ENCODE measurements at places on chromosomes 4 and X.

GRCh38 chr4:135552131-135552530, 1350.5 kb upstream of the PABPC4L start:
- no peak for DNase-seq

DNA sequence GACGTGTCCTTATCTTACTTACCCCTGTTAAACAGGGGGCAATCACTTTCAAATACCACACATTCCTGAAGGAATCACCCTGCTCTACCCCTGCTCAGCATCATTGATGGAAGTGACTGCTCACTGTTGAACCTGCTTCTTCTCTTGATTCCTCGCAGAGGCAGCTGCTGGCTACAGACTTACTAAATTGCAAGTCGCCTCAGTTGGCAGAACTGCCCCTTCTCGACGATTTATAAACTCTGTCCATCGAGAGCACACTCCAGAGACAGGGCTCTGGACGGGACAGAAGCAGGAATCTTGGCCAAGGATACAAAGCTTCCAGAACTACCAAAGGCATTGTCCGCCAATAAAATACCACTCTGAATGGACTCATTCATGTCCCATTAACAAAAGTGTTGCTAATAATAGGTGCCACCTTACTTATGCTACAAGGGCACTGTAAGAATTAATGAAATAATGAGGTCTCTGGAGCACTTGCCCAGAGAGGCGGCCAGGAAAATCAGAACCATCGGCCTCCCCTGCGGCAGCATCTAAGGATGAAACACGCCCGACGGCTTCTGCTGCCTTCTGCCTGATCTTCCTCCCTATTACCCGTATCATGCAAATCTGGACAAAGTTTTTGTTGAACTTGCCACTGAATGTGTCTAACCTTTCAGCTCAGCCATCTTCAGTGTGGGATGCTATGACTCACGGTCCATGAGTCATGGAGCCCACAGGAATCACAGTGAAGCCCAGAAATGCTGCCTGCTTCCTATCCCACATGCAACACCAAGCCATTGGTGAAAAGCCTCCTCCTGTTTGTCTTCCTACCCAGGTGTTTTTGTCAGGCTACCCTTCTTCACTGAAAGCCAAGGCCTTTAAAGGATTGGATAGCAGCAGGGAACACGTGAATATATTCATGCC, 164.9 kb downstream of the MAML3 start:
- DNase-seq: peak; percentile 85

DNA sequence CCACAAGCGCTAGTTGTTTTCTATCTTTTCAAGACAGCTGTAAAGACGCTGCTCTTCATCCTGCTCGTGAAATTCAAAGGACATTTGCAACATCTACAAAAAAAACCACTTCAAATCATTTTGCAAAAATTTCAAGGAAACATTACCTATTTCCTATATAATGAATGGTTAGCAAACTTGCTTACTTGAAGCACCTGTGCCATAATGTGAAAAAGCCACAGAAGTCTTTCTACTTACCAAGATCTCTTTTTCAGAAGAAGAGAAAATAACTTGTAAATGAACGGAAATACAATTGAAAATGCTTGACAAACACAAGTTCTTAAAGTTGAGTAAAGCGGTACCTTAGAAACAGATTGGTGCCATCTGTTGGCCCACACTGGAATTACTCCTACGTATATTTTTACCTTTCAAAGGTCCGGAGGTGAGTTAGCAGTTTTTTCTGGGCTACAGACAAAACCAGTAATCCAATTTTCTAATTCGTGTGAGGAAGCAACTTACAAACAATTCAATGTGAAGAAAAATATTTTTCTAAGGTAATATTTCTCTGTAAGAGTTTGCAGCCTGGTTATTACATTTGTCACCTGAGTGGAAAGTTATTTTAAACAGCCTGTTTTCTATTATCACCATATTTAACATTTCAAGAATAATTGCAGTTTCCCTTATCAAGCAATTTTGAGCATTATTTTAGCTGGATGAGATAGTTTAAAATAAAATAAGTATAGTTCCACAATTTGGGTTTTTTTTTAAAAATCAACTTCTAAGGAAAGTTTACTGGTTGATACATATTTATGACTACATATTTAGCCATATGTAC, at the start of gene TLR6:
Gene TLR6 (minus strand): TSS at position 294 of the 814 bp plus-strand sequence. CDS start 27,344 bp downstream, outside the sequence.
- peak; percentile 58 for DNase-seq

DNA sequence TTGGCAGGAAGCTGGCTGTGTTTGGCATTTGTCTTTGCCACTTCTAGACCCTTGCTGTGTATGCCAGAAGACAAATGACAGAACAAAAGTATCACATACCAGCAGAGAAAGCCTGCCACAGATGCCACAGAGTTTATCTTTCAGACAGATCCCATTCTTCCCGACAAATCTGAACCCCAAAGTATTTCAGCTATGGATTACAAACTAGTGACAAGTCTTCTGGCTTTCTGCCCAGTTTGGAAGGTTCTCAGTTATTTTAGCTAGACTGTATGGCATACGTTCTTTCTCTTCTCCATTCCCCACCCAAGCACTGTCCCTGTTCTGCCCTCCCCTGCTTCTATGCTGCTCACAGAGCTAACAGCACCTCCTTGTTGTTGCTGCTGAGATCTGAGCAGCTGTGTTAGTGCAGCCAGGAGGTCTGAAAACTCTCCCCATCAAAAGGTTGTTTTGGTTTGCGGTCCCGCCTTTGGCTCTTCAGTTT, 236.7 kb downstream of the FRAS1 start:
- DNase-seq: peak; percentile 46

DNA sequence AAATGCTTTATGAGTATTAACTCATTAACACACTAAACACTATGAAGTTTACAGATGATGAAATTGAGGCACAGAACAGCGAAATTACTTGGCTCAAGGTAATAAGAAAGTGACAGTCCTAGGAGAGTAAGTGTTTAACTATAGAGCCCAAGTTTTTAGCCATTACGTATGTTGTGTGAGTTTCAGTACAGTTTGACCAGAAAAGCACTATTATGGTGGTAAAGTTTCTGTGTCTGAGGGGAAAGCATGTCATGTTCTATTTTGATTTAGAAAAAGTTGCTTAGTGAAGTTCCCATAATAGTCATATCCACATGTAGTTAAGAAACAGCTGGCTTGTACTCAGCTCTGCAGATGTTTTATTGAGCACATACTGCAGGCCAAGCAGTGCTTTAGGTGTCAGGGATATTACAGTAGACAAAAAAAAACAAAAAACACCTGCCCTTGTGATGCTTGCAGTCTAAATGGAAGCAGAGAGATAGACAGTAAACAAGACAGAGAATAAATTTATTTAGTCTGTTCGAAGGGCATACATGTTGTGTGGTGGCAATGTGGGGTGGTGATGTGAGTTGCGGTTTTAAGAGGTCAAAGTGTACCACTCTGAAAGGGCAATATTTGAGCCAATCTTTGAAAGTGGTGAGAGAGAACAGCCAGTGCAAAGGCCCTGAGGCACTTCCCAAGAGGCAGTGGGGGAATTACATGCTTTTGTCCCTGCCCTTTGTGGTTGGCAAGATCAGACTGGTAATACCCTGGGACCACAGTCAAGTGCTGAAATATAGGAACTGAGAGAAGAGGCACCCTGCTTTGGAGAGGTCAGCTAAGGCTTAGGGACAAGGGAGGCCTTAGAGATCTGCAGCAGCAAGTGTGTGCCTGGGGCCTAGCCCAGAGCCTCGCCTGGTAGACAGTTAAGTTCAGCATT, 6.2 kb downstream of the TMEM131L start:
- DNase-seq: no peak

DNA sequence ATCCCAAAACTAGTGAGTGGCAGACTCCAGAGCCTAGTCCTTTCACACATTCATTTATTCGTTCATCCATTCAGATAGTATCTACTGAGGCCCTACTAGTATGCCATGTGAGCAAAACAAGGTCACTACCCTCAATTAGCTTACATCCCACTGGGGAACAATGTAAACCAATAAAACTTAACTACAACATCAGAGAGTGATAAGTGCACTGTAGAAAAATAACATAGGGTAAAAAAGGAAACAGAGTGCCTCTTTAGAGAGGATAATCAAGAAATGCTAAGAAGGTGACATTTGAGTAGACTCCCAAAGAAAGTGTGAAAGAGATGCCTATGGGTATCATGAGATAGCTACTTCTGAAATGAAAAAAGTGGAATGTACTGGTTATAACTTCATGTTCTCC, 18.5 kb downstream of the PAPSS1 start:
- no peak for DNase-seq

GRCh38 chr4:54547299-54548097, 110.3 kb upstream of the KIT start:
- DNase-seq: no peak

DNA sequence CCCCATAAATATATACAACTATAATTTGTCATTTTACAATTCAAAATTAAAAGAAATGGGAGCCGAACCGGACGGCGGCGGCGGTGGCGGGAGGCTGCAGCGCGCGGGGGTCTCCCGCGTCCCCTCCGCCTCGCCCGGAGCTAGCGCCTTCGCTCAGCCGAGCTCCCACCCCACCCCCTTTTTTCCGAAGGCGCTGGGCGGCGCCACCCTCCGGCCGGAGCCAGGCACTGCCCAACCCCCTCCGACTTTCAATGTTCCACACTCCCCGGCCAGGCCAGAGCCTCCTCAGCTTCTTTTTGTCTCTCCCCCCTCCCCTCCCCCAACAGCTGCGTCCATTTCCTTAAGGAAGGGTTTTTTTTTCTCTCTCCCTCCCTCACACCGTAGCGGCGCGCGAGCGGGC, 214.1 kb upstream of the GEMIN8 start:
- DNase-seq: no peak

DNA sequence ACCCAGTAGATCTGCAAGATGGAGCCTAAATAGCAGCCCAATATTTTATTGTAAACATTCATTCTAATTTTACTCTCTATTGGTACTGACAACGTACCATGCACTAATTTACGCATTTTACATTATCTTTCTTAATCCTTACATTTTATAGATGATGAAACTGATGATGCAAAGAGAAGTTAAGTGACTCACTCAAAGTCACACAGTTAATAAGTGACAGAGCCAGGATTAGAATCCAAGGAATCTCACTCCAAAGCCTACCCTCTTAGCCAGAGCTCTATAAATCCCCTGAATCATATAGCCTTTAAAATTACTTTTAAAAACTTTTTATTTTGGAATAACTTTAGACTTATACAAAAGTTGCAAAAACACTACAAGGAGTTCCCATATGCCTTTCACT, 37.6 kb downstream of the PHKA1 start:
- DNase-seq: no peak

DNA sequence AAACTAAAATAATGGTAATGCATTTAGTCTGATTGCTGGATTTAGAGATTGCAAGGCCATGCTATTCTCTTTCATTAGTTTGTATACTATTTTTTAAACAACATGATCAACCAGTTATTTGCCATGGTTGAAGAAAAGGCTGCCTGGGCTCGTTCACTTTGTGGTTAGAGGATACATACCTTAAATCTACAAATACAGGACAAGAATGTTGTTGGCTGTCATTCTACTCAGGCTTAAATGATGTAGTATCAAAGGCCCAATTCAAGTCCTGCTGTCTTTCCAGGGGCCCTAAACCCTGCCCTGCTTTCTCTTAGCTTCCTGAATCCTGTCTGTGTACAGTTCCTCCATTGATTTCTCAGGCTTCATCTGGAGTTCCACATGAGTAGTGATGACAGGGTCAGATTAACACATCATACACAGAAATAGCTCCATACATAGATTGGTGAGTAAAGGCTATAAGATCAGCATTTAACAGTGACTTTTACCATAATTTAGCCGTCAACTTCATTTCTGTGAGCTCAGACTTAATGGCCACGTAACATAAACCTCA, 114.9 kb upstream of the GPRIN3 start:
- no peak for DNase-seq

DNA sequence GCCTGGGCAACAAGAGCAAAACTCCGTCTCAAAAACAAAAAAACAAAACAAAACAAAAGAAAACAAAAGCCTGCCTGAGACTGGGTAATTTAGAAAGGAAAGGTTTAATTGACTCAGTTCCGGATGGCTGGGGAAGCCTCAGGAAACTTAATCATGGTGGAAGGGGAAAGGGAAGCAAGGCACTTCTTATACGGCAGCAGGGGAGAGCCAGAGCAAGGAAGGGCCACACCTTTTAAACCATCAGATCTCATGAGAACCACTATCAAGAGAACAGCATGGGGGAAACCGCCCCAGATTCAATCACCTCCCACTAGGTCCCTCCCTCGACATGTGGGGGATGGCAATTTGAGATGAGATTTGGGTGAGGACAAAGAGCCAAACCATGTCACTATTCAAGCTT, 122.2 kb downstream of the UBE2K start:
- DNase-seq: no peak

DNA sequence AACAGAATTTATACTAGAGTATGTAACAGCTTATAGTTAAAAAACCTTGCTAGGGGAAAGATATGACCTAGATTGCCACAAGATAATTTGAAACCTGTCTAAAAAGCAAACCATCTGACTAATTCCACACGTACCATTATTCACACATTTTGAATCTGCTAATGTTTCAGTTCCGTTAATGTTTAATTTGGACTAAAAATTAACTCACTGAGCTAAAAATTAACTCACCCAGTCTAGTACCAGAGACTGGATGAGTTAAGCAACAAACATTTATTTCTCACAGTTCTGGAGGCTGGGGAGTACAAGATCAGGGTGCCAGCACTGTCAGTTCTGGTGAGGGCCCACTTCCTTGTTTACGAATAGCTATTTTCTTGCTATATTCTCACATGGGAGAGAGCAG, 231.5 kb upstream of the DIAPH2 start:
- peak; percentile 56 for DNase-seq

DNA sequence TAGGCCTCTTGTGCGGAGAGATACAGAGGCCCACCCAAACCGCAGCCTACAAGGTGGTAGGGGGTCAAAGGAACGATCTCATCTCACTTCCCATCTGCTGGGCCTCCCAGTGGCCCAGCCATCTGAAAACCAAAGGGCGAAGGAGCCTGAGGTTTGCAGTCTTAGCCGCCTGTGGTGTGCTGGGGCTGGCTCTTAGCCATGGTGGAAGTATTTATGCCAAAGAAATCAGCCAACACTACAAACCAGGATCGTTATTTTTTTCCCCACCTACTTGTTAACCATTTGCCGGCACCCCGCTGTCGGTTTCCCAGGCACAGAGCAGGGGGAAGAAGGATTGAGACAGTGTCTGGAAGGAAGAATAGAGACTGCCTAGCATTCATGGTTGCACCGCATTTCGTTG, 30.9 kb upstream of the CDKL5 start:
- DNase-seq: no peak

DNA sequence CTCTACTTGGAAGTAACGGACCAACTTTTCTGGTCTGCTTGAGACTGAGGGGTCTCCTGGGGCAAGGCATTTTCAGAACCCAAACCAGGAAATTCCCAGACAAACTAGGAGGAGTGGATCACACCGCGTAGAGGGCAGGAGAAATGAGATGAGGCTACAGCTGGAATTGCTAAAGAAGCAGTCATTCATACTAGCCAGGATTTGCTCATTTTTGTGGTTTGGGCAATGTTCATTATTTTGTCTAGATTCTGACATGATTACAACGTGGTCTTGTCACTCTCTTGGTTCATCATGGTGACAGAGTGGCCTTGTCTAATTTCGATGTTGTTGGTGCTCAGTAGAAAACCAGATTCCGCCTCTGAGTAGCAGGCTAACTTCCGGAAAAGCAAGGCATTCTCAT, 63.2 kb downstream of the BANK1 start:
- no peak for DNase-seq

DNA sequence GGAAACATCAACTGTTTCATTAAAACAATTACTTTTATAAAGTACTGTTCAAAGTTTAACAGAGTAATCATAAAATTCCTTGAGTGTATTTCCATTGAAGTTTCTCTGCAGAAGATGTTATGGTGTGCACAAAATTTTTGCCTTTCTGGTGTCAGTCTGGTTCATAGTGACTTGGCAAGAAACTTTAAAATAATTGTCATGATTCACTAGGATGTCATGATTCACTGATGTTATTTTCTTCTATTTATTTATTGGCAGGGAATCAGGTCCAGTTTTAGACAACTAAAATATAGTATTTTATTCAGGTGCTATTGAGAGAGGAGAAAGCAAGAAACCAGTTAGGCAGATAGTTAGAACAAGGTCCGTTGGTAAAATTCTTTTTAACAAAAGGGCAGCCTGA, 3.8 kb downstream of the UGT2A1 start:
- no peak for DNase-seq

Measured in kidney glomerular epithelial cell (primary cell).